ENCODE measurements at places on chromosomes 4 and X.

- no peak for DNase-seq
Observed at GRCh38 chrX:37759351-37759750, 20.5 kb upstream of the CYBB start.

DNA sequence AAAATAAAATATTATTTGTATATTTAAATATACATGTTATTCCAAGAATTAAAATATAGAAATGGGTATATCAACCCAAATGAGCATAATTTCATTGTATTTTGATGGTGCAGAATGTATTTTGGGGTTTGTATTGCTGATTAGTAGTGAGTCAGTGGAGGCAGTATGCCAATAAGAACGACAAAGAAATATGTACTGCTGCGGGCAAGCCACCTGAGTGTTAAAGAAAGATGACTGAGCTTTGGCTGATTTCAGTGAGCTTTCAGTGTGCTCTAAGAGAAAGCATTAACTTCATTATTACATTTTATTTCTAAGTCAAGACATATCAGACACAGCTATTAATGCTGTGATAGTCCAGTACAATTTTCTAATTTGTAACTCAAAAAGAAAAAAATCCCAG lies 297.8 kb downstream of the ANK2 start:
- no peak for DNase-seq

- DNase-seq: peak; percentile 31
Observed at GRCh38 chr4:67327245-67328017, 217.9 kb downstream of the CENPC start.

DNA sequence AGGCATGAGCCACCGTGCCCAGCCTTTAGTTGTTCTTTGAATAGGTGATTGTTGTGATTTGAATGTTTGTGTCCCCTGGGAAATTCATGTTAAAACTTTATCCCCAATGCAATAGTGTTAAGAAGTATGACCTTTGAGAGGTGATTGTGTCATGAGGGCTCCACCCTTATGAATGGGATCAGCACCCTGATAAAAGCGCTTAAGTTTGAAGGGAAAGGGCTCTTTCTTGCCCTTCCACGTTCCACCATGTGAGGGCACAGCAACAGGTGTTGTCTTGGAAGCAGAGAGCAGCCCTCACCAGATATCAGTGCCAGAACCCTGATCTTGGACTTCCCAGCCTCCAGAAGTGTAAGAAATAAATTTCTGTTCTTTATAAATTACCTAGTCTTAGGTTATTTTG lies 33.7 kb upstream of the RP2 start:
- no peak for DNase-seq

- DNase-seq: no peak
Observed at GRCh38 chr4:159823743-159824142, 720.9 kb downstream of the RAPGEF2 start.

DNA sequence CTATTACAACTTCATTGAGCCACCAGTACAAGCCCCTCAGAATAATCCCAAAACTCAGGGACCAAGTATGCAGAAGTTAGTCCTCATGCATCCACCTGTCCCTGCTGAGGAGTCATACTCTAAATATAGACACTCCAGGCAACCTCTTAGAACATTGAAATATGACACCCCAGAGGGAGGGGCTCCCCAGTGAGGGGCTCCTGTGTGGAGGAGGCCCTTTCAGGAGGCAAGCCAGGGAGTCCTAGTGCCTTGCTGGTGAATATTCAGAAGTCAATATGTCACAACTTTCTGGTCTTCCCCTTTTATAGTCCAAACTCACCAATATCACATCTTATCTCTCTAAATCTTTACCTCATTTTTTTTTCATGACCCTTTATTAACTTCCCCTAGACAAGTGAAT lies 1.6 kb upstream of the ARMCX6 start:
- peak; percentile 22 for DNase-seq

DNA sequence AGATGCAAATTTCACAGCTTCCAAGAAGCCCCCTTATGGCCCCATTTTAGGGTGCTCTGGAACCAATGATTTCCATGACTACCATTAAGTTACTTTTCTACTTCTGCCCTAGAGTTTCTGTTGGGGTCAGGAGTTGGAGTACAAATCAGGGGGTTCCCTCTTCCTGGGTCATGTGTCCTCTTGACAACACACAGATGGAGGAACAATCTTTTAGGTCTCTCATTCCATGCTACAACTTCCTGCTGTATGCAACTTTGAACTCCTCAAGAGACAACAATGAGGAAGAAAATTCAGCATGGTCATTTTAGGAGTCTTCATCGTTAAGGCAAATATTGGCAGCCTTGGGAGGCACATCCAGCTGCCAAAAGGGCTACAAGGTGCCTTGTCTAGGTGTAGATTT lies 79.7 kb downstream of the SEL1L3 start:
- DNase-seq: no peak

- DNase-seq: no peak
Observed at GRCh38 chr4:128711361-128711760, 98.1 kb upstream of the JADE1 start.

DNA sequence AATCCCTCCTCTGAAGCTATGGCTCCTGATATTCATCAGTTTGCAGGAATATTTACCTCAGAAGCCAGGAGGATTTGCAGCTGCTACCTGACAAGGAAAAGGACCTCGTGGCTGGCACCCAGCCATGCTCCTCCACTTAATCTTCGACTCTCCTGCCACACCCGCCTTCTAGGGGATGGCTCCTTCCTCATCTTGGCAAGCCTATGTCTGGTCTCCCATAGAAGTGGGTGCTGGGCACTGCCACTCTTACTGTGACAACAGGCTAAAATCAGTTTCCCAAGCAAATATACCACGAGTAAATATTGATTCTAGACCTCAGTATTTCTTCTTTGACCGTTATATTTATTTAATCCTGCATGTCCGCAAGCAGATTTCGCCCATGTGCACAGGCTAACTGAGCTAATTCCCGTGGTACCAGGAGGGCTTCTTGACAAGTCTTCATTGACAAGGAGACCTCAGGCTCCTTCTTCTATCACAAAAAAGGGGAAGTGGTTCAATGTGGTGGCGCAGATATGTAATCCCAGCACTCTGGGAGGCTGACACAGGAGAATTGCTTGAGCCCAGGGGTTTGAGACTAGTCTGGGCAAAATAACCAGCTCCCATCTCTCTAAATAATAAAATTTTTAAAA lies 52.6 kb upstream of the DCTD start:
- no peak for DNase-seq

GRCh38 chr4:153948041-153948440 lies 159.2 kb upstream of the SFRP2 start:
- no peak for DNase-seq

GRCh38 chr4:164023214-164023613 lies 528.7 kb downstream of the TMA16 start:
- no peak for DNase-seq

- DNase-seq: no peak
Observed at GRCh38 chrX:140190441-140191108, 225.3 kb upstream of the CXorf66 start.

GRCh38 chrX:41671082-41671481 lies 17.7 kb upstream of the GPR34 start:
- no peak for DNase-seq

- DNase-seq: no peak
Observed at GRCh38 chrX:71106427-71106826, at the start of gene CXorf65. Gene CXorf65 (minus strand): TSS chrX:71106740. CDS start chrX:71106556, 184 bp downstream.

DNA sequence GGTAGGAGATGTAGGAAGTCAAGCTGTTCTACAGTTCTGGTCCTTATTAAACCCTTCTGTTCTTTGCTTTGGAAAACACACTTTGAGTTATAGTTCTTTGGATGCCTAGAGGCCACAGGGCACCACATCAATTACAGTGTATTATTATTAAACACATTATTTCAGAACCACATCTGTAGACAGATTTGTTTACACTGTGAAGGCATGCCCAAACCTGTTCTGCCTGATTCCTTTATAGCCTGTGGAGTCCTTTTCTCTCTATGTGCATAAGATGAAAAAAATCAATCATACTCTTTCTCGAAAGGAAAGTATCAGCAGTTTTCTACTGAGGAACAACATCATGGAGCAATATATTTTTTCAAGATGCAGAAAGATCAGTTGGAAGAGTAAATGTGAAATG lies 371.3 kb upstream of the INTU start:
- peak; percentile 9 for DNase-seq

DNA sequence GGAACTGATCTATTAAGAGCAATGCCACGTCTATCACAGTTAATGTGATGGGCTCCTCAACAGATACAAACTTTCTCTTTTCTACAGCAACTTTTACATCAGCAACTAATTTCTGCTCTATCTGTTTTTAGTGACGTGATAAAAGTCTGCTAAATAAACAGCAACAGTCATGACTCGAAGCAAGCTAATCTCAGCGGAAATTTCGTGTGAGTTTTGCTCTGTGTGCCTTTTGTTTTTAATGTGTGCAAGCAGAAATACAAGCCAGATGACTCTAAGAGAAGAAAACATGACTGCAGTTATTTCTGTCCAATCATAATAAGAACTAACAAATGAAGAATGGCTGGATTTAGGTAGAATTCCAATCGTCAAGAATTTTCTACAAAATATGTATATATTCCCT lies 214.3 kb downstream of the LDB2 start:
- DNase-seq: no peak

GRCh38 chr4:744212-744841 lies 38.7 kb downstream of the PCGF3 start:
- DNase-seq: no peak

DNA sequence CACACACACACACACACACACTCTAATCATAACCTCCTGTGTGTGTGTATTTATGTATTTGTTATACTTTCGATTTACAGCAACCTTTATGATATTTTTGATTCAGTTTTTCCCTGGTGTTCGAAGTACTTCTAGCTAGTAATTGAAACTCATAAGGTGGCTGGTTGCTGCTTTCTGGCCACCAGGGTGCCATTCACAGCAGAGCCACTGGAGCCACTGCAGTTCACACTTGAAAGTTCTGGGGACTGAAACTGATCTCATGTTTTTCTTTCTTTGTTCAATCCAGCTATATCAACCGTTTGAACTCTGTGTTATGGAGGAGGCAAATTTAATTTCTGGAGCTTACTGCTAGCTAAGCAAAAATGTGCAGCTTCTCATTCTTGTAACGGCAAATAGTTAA lies 419.4 kb downstream of the ADGRL3 start:
- DNase-seq: no peak

DNA sequence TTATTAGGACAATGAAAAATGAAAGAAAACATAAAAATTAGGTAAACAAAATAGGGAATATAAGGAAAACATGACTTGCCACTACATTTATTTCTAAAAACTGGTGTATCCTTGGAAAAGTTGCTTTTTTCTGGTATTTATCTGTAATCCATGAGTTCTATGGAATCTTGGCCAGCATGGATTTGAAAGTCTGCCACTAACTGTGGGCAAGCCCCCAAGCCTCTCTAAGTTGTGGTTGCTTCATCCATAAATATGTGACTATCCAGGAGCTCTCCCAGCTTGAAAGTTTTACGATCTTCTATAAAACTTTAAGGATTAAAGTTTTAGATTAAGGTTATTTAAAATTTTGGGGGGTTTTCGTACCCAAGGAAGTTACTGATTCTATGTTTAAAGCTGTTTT lies 21.8 kb downstream of the RPS6KA3 start:
- no peak for DNase-seq

DNA sequence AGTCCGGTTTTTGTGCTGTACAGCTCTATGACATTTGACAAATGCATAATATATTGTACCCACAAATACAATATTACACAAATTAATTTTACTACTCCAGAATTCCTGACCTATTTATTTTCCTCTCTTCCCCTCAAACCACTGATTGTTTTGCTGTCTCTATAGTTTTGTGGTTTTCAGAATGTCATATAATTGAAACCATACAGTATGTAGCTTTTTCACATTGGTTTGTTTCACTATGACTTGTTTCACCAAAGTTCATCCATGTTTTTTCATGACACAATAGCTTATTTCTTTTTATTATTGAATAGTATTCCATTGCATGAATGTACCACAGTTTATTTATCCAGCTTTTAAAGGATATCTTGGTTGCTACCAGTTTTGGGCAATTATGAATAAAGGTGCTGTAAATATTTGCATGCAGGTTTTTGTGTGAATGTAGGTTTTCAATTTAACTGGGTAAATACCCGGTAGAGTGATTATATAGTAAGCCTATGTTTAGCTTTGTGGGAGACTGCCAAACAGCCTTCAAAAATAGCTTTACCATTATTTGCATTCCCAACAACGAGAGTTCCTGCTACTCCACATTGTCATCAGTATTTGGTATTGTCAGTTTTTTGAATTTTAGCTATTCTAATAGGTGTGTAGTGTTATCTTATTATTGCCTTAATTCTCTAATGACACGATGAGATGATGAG lies 25.9 kb downstream of the RNF175 start:
- no peak for DNase-seq

GRCh38 chr4:95410387-95410977 lies 138.3 kb downstream of the UNC5C start:
- no peak for DNase-seq

DNA sequence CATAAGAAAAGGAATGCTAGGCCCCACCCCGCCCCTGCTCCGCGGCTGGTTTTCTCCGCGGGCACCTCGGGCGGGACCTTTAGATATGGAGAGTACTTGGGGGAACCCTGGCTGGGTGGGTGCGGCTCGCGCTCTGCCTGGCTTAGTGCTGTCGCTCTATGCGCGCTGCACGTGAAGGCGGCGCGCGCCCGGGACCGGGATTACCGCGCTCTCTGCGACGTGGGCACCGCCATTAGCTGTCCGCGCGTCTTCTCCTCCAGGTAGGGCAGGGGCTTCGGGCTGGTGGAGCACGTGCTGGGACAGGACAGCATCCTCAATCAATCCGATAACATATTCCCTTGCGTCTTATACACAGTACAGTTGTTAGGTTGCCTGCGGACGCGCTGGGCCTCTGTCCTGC lies 56.0 kb downstream of the MAGEB10 start:
- no peak for DNase-seq

DNA sequence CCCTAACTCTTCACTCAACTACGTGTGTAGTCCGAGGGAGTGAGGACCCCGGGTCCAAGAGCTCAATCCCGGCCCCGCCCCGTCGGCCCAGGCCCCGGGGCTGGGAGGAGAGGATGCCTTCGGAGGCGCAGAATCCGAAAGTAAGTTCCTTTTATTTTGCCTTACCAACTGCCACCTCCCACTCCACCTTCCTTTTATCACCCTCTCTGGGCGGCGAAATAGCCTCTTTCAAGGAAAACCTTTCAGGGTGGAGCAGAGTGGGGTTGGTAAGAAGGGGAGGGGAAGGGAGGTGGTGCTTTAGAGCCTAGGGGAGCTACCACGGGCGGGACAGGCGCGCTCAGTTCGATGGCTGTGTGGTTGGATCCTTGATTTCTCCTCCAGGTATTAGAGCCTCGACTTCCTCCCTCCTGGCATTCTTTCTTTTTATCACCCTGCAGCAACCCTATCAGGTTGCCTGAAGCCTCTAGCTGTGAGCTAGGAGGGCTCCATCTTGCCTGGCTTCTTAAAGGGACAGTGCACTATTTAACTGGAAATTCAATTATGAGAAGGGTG lies 191.2 kb downstream of the RRAGB start:
- DNase-seq: no peak

DNA sequence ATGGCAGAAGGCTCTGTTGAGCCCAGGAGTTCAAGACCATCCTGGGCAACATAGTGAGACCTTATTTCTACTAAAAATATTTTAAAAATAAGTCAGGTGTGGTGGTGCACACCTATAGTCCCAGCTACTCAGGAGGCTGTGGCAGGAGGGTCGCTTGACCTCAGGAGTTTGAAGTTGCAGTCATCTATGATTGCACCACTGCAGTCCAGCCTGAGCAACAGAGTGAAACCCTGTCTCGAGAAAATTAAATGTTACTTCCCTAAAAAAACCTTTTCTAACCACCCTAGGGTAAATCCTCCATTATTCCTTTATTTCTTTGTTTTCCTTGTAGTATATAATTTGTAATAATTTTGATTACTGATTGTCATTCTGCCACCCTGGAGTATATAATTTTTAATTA lies 7.9 kb downstream of the FAM200B start:
- DNase-seq: no peak
